ENCODE measurements at places on chromosomes 4 and X.
A peak's percentile ranks its signal among the peaks of the same experiment; 100 is the strongest.

DNA sequence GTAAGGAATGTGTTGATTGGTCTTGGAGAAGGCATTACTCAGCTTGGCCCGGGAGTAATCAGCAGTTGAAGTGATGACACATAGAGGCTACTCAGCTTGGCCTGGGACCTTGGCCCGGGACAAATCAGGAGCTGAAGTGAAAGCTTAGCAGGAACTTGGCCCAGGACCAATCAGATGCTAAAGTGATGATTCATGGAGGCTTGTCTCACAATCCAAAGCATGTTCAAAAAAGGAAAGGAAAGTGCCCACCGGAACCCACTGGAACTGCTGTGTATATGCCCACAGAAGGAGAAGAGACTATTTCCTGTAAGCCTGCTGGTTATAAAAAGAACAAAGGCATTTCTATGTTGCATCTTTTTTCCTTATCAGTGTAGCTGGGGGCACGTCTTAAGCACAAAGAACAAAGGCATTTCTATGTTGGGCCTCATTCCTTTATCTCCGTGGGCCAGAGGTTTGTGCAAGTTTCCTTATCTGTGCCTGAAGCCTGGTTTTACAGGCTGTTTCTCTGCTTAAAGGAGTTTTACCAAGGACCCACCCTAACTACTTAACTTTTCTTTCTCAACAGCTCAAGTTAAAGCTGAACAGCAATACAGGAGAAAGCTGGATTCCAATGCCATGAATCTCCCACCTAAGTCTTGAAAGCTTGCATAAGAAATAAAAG, 1176.7 kb downstream of the NLGN4X start:
- no peak for DNase-seq

GRCh38 chr4:101512416-101512815, 165.1 kb upstream of the PPP3CA start:
- no peak for DNase-seq

- DNase-seq, result no peak
Observed at GRCh38 chrX:68060506-68061205, 372.6 kb downstream of the OPHN1 start.

- DNase-seq, result no peak
Observed at GRCh38 chrX:29903360-29903759, 312.0 kb upstream of the MAGEB2 start.

DNA sequence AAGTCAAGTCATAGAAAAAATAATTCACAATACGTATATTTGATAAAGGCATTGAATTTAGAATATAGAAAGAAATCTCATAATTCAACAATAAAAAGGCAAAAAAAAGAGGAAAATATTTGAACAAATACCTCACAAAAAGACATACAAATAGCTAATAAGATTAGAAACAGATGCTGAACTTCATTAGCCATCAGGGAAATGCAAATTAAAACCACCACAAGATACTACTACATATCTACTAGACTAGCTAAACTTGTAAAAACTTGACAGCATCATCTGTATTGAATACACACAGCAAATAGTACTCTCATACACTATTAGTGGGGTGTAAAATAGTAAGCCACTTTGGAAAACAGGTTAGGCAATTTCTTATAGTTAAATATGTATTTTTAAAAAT, 128.7 kb upstream of the TLL1 start:
- DNase-seq, result no peak

- DNase-seq, result no peak
Observed at GRCh38 chr4:168945291-168945690, 64.8 kb downstream of the CBR4 start.

- no peak for DNase-seq
Observed at GRCh38 chr4:112702892-112703291, 65.9 kb downstream of the LARP7 start.

DNA sequence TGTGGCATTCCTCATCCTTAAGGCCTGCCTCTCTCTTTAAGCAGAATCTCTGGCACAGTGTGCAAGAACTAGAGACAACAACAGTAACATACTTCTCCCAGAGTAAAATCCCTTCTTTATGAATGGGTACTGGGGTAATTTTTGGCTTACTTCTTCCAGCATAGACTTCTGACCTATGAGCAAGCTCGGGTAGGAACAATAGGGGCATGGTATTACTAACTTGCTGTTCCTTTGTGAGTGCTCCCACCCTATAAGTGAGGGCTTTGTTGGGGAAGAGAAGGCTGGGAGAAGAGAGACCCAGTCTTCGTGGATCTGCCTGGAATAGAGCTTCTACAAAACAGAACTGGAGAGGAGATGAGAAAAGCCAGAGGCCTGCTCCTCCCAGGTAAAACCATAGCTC, 30.2 kb downstream of the CLDN2 start:
- DNase-seq, result no peak

DNA sequence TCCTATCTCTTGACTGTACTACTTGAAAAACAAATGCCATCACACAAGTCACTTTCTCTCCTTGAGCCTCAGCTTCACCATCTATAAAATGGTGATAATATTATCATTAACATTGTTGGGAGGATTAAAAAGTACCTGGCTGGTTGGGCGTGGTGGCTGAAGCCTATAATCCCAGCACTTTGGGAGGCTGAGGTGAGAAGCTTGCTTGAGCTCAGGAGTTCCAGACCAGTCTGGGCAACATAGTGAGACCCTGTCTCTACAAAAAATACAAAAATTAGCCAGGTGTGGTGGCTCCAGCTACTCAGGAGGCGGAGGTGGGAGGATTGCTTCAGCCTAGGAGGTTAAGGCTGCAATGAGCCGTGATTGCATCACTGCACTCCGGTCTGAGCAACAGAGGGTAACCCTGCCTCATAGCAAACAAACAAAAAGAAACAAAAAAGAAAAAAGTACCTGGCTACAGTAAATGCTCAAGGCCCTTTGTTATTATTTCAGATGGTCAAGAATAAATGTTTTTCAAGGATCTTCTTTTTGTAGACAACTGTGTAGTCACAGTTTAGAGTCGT, 120.3 kb downstream of the CHRNA9 start:
- DNase-seq, result no peak

DNA sequence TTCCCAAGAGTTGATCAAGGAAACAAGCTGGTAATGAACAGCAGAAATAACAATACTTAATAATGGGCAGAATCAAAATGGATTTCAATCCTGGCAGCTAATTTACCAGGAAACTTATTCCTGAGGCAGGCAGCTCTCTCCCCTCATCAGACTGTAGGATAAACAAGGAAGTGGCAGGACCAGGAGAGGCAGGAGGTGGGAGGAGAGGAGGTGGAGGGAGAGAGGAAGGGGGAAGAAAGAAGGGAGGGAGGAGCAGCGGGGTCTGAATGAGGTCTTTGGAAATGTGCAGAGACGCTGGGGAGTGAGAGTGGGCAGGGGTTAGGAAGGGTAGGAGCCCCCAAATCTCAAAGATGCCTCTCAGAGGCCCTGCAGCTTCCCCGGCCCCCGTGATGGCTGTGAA, 231.5 kb downstream of the BCOR start:
- DNase-seq, result no peak

- DNase-seq, result no peak
Observed at GRCh38 chrX:119692191-119693039, 553 bp downstream of the SEPTIN6 start.

GRCh38 chrX:11968991-11969390, 169.3 kb upstream of the FRMPD4 start:
- DNase-seq, result no peak

- no peak for DNase-seq
Observed at GRCh38 chr4:13910556-13910955, 283.0 kb upstream of the BOD1L1 start.

DNA sequence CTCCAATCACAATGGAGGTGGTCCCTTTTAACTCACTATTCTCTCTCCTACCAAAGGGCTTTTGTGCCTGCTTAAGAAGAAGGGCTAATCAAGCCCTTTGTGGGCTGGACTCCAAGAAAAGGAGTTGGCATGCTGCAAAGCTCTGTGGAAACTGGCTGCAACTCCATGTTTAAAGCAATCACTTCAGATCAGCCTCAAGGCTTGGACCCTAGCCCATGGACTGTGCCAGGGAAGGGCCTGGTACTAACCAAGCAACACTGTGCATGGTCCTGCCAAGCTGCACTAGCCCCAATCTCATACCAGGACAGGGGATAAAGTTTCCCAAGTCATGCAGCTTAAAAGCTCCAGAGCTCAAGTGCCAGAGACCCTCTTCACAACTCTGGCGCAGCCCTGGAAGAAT, 86.7 kb downstream of the ATP8A1 start:
- no peak for DNase-seq

GRCh38 chr4:185589067-185589836, 53.9 kb upstream of the PDLIM3 start:
- DNase-seq, result no peak

DNA sequence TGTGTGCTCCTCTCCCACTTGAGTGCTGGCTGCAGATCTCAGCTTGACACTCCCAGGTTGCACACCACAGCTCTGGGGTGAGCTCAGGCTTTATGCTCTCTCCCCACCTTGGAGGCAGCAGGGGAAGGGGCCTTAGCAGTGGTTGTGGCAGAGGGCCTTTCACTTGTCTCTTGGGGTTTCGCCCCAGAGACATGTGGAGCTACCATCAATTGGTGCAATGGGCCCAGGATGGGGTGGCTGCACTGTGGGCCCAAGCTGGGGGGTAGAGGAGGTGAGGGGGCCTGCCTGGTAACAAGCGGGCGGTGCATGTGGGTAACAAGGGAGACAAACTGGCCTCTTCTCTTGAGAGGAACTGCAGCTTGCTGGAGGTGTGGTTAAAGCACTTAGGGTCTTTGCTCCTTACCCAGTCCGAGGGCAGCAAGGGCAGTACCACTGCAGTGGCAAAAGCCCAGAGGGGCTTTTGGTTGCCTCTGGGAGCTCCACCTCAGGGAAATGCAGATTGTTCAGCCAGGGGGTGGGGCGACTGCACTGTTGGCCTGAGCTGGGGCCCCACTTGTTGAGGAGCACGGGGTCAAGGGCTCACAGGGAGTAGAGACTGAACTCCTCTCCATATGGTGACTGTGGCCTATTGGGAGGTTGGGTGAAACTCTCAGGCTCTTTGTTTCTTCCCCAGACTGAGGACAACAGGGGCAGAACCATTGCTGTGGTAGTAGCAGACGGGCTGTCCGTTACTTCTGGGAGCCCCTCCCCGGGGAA, 30.5 kb upstream of the OR13H1 start:
- DNase-seq, result no peak

DNA sequence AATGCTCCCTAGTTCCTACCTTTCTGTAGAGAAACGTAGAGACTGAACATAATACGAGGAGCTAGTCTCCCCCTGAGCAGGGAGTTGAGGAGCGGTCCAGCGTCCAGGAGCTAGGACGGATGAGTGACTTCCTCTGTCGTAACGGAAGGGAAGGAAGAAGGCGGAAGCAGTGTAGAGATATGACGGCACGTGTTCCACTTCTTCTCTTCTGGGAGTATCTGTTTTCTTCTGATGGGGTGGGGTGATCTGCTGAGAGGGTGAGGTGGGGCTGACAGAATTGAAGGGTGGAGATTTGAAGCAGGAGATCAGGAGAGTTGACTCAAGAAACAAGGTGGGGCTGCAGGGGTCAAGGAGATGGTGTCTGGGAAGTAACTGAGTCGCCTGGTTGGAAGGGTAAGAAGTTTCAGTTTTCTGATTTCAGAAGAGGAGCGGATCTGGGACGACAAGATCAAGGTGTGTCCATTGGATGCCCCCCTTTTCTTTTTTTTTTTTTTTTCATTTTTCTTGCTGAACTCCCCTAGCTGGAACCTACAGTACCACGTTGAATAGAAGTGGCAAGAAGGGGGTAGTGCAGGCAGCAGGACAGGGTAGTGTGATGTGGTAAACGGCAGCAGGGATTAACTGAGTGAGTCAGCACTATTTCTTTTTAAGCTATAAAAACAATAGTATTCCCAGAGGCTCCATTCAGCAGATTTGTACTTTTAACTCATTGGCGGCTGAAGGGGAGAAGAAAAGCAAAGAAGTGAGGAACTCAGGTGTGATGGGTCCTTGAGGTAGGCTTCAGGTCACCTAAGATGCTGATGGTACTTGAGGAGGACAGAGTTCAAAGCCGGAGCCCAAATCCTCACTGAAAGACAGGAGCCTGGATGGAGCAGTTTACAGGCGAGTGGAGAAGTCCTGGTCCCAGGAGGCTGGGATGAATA, 50.8 kb upstream of the SETD7 start:
- no peak for DNase-seq

- no peak for DNase-seq
Observed at GRCh38 chrX:48003367-48003757, 427 bp downstream of the ZNF182 start.

DNA sequence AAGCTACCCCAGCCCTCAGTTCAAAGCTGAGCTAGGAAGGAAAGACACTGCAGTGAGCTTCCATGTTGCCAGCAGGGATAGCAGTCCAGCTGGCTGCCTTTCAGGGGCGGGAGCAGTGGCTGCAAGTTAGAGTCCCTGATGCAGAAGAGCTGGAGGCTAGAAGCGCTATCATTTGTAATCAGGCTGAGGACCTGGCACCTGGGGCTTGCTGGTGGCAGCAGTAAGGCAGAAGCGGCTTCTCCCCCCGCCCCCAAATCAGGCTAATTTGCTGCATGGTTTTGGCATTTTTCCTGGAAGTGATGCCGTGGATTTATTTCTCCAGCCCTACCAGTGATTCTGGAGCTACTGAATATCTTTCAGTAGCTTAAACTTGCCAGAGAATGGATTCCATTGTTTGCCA, 203.3 kb downstream of the CLCN4 start:
- DNase-seq, result no peak

DNA sequence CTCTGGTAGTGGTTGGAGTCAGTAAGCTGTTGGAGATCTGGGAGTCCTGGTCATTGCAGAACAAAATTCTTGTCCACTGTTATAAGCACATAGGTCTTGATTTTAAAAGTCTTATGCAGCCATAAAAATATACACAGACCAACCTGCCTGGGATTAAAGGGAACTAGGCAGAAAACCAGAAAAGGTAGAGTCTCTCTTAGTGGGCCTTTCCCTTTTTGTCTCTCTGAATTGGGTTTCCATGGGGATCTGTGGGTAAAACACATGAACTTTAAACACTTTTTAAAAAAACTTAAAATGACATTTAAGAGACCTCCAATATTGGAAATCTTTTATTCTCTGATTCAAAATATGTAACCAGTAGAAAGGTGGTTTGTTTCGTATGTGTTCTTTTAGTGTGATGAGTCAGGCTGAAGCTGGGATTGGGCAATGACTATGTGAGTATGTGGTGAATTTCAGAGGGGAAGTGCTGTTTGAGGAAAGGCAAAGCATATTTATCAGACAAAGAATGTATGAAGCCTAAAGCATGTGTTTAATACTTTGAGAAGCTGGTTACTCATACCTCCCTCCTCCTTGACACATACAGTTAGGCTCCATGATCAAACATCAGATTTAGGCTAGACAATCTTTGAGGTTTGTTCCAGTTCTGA, 29.6 kb downstream of the SLC16A2 start:
- peak; percentile 1 for DNase-seq

- no peak for DNase-seq
Observed at GRCh38 chr4:74317616-74318246, 9.5 kb downstream of the EPGN start.

DNA sequence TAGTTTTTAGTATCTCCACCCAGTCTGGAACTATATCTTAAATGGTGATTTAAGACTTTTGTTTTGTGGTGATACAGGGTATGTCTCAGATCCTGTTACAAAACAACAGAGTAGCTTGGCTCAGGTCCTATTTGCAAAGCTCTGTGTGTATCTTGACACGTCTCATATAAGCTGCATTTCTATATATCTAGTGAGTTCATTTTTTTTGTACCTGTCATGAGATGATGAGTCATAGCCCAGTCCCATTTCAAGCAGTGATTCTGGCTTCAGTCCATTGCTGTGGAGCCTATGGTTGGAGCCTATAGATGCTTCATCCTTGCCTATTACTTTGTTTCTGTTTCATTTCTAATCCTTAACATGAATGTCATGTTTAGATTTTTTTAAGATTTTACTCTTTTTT, 23.0 kb downstream of the GRXCR1 start:
- DNase-seq, result no peak
